ENCODE measurements at places on chromosomes 7 and 10.

GRCh38 chr10:48472501-48473069 is 132.3 kb downstream of the ARHGAP22 start:
- no peak for DNase-seq

DNA sequence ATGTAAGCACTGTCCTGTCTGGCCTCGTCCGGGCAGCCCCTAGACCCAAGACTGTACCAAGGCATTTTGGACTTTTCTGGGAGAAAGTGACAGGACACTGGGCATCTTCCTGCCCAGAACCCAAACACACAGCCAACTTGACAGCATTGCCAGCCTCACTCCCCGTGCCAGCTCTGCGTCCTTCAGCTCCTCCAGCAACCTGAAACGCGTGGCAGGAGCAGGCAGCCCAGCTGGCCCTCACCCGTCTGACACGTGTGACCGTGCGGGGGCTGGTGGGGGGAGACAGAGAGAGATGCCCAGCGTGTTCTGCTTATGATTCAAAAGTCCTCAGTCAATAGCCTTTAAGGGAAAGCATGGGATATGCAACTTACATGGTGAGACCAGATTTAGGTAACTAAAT is 50.3 kb upstream of the SLC29A3 start:
- DNase-seq: no peak

DNA sequence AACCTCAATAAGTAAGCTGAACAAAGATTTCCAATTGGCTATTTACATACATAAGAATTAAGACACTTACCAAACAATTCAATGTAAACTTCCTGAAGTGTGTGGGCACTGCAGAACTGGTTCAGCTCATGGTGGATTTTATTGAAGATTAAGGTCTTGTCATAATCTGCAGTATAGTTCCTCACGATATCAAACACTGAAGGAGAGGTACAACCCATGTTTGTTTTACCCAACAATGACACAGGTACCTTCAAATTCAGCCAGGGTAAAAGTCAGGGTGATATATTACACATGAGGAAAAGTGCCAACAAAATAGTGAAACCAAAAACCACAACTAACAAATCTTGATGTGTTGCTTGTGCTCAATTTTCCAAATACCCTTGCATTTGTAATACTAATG is 10.0 kb downstream of the ERLIN1 start:
- DNase-seq: no peak

- DNase-seq: no peak
These were observed 281.2 kb downstream of the SKAP2 start for GRCh38 chr7:26583094-26583648.

- no peak for DNase-seq
These were observed 32.0 kb downstream of the SND1 start for GRCh38 chr7:127683776-127684681.

- DNase-seq: no peak
These were observed 177.0 kb upstream of the KMT2E start for GRCh38 chr7:104836976-104837375.

GRCh38 chr10:11793762-11794479 is 29.2 kb upstream of the PROSER2 start:
- no peak for DNase-seq
